ENCODE measurements at places on chromosomes 7 and 10.

DNA sequence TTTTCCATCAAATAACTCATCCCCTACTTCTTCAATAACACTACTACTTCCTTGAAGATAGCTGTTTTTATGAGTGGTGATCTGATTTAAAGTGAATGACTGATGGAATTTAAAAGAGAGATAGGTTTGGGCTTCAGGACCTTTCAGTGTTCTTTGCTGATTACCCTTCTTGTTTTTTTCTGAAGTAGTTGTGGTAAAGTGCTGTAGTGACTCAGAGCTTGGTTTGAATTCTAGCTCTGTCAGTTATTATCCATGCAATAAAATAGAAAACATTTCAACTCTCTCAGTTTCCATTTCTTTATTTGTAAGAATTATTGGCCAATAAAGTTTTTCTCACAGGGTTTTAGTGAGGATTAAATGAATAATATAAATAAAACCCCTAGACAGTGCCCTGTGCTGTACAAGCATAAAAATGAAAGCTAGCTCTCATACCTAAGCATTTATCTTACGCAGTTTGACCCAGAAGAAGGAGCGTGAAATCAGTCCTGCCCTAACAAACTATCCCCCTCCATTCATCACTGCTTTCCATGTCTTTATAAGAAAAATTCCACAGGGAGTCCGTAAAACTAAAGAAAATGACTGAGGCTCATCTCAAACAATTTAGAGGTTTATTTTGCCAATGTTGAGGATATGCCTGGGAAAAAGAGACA is 25.1 kb upstream of the AKAP9 start:
- no peak for DNase-seq

GRCh38 chr10:5940807-5941218 is 36.5 kb downstream of the IL15RA start:
- DNase-seq: no peak

GRCh38 chr10:29865700-29866355 is 193.6 kb downstream of the JCAD start:
- no peak for DNase-seq

- no peak for DNase-seq
Observed at GRCh38 chr10:118106426-118106825, 59.7 kb upstream of the RAB11FIP2 start.

DNA sequence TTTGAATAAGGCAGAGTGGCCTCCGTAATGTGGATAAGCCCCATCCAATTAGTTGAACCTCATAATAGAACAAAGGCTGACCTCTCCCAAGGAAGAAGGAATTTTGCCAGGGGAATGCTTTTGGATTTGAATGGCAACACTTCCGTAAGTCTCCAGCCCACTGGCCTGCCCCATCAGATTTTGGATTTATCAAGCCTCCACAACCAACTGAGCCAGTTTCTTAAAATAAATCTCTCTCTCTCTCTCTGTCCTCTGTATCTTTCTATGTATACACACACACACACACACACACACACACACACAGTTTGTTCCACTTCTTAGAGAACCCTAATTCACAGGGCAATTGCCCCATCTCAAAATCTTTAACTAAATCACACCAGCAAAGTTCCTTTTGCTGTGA is 100.9 kb upstream of the CAV2 start:
- DNase-seq: no peak

GRCh38 chr7:114317450-114318098 is 97.0 kb upstream of the FOXP2 start:
- DNase-seq: no peak

DNA sequence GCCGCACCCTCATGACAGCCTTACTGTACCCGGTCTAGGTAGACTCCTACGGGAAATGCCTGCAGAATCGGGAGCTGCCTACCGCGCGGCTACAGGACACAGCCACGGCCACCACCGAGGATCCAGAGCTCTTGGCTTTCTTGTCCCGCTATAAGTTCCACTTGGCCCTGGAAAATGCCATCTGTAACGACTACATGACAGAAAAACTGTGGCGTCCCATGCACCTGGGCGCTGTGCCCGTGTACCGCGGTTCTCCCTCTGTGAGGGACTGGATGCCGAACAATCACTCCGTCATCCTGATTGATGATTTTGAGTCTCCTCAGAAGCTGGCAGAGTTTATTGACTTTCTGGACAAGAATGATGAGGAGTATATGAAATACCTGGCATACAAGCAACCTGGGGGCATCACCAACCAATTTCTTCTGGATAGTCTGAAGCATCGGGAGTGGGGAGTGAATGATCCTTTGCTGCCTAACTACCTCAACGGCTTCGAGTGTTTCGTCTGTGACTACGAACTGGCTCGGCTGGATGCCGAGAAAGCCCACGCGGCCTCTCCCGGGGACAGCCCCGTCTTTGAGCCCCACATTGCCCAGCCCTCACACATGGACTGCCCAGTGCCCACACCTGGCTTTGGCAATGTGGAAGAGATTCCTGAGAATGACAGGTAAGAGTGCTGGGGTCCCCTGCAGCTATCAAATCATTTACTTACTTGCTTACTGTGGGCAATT is 8.5 kb upstream of the CHCHD1 start:
- DNase-seq: peak; percentile 4

DNA sequence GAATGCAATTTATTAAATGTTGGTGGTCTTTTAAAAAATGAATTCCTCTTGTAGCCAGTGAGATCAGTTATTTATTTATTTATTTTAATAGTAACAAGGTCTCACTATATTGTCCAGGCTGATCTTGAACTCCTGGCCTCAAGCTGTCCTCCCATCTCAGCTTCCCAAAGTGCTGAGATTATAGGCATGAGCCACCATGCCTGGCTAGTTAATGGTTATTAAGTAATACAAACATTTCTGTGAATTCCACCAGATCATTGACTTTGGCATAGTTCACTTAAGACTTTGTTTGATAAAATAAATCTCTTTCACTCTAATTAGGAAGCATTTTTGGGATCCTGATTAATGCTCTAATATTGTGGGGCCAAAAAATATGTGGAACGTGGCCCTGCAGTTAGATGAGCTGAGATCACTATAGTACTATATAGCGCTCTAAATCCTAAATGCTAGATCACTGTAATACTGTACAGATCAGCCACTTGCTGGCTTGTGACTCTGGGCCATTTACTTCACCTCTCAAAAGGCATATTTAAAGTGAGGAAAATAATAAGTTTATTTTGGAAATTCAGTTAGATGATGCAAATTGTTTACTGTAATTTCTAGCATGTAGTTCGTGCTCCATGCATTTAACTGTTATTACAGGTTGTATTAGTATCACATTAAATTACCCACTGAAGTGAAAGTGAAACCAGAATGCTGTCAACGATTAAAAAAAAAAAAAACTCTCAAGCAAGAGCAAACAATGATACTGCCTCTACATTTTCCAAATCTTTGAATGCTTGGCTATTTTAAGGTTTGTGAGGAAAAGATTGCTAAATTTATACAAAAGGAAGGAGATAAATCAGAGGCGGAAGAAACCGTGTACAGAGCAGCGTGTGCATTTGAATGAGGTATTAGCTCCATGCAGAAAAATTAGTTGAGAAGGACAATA is 15.9 kb upstream of the FAS start:
- no peak for DNase-seq

DNA sequence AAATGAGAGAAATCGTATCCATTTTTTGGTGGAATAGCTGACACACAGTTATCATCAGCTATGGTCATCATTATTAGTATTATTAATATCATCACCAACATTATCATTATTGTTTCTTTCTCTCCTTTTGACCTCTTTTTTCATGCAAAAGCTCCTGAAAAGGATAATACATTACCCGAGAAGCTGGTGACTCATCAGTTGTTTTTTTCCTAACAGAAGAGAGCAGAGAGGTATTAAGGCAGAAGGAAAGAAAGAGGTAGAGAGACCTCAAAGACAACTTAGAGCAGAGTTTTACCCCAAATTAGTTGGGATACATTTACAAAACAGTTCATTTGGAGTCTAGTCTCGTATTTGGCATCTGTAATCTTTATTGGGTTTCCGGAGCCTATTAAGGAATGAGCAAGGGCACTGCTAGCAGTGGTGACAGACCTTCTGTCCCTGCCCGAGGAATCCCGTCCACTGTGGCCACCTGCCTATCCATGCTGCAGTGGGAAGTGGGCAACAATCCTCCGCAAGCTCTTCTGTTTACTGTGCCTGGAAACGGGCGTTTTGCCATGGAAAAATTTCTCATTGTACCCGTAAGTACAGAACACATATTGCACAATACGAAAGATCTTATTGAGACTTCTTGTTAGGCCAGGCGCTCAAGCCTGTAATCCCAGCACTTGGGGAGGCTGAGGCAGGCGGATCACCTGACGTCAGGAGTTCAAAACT is 170.0 kb upstream of the MKLN1 start:
- DNase-seq: no peak

DNA sequence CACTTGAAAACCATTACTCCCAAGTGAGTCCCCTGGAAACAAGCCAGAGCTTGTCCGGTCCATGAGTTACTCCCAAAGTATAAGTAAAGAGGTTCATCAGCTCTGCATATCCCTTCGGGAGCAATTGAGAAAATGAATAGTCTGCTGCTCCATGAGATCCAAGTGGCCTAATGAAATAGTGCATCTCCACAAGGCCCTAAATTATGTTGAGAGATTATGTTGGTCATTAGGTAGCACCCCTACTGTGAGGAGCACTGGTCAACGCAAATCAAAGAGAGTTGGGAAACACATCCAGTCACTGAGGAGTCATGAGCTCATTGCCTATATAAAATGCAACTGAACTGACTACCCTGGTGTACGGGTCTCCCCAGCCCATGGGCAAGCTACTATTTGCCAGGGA is 205.5 kb upstream of the AOAH start:
- no peak for DNase-seq

DNA sequence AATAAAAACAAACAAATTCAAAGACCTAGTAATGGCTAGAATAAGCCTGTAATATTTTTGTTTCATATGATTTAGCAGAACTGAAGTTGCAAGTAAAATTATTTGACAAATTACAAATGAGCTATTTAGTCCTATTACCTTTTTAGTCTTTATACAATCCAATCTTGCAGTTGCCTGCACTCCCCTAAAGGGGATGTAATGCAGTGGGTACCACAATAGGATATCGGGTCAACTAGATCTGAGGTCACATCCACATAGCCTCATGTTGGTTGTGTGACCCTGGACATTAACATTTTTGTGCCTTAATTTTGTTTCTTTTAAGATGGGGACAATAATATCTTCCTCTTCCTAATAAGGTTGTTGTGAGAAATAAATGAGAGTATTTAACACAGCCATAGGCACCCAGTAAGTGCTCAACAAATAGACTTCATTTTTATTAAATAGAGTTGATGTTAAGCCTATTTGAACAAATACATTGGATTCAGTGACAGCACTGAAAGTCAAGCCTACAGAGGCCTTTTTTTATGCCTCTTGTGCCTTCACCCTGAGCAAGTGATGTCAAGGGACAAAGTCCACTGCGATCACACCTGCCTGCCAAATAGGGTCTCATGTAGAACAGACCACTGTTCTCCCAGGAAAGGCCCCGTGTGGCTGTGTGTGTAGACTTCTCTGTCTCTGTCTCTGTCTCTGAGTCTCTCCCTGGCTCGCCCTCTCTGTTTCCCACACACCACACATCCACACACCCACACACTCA is 124.8 kb downstream of the EVX1 start:
- no peak for DNase-seq

- DNase-seq: no peak
Observed at GRCh38 chr10:73999703-74000102, 1.8 kb downstream of the VCL start.

- DNase-seq: no peak
Observed at GRCh38 chr10:91672021-91672608, 39.2 kb upstream of the PPP1R3C start.

DNA sequence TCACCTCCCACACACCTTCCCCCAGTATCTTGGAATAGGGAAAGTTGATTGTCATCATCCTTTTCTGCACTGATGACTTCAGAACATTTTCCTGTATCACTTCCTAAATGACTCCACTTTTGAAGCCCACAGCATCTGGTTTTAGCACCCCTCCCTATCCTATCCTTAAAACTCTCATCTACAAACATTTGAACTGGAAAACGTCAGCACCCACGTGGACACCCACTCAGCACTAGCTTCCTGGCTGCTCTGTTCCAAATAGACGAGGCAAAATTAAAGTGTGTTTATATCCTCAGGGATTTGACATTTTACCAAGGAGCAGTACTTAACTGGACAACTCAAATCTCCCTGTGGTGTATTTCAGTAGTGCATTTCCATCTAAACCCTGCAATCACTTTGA is 73.9 kb downstream of the REEP3 start:
- DNase-seq: no peak

DNA sequence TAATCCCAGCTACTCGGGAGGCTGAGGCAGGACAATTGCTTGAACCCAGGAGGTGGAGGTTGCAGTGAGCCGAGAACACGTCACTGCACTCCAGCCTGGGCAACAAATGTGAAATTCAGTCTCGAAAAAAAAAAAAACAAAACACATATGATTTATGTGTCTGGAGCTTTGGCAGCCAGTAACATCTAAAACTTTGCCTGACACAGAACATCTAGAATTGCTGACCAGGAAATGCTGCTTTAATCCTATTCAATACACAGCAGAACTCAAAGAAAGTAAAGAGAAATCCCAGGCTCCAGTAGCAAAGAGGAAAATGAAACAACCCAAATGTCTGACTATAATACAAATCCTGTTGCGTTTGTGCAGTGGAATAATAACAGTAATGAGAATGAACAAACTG is 4.5 kb upstream of the CCDC6 start:
- no peak for DNase-seq

GRCh38 chr10:72010234-72010973 is 46.2 kb downstream of the CHST3 start:
- DNase-seq: no peak

- DNase-seq: no peak
Observed at GRCh38 chr10:129785536-129785981, 178.5 kb downstream of the EBF3 start.

DNA sequence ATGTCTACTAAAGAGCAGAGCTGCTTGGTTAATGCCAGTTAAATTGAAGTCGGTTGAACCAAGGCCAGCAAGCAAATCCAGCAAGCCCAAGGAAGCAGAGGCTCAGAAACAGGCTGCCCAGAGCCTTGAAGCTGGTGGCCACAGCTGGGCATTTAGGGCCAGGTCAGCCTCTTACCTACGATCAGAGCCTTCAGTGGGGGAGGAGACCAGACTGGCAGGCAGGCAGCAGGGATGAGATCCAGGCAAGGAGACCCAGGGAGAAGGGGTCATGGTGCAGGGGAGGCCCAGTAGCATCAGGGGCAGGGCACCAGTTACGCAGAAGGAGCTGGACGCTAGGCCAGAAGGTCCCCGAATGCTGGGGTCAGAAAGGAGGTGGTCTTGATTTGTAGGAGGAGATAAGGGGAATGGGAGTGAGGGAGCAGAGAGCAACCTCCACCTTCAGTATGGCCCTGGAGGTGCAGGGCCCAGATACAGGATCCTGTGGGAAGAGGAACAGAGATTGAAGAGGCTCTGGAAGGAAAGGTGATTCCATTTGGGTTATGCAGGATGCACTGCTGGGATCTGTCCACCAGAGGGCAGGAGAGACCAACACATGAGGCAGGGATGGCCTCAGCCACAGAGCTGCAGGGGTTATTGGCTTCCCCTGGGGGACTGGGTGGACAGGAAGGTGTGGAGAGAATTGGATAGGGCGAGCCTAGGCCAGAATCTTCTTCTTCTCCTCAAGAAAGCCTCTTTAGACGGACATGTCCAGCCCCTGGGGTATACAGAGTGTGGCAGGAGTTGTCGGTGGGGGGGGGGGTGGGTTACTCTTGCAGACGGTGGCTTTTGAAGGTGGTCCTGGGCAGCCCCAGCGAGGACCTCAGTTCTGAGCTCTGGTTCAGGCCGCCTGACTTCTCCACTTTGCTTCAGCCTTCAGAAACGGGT is 132.6 kb upstream of the PODXL start:
- DNase-seq: peak; percentile 17

GRCh38 chr10:97928897-97929296 is 79.3 kb downstream of the GOLGA7B start:
- DNase-seq: no peak

Data from CD14-positive monocyte (primary cell).